ENCODE measurements at places on chromosomes 12 and 14. TPM values are rescaled to one million over a fixed set of nuclear protein-coding genes. Genes with fewer than 3 reads are reported as not detected.

Gene LRP1-AS
- total RNA-seq = not detected

Gene UNC79
- 0.08 TPM for total RNA-seq

Gene FOXN4
- not detected for total RNA-seq

DNA sequence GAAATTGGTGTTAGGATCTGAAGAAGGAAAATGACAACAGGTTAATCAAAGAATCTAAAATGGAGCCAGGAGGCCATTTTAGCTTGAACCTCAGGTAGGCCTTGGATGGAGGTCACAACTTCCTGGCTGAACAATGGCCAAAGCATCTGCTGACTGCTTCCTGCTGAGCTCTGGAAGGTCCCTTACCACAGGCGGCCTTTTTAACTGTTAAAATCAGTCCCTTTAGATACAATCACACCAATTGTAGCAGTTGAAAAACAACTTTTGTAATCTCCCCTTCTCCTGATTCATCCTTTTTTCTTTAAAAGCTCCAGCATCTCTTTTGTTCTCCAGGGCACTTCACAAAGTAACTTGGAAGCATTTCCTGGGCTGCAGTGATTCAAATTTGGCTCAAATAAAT, 388.8 kb downstream of the PDZRN4 start:
- no peak for DNase-seq
- H3K4me1 ChIP-seq = no peaks in the 10 kb centered on the region
- H3K36me3 ChIP-seq = no peaks in the 10 kb centered on the region
- no peak overlapping the region for H3K4me3 ChIP-seq
- H3K27me3 ChIP-seq = no peaks in the 10 kb centered on the region

DNA sequence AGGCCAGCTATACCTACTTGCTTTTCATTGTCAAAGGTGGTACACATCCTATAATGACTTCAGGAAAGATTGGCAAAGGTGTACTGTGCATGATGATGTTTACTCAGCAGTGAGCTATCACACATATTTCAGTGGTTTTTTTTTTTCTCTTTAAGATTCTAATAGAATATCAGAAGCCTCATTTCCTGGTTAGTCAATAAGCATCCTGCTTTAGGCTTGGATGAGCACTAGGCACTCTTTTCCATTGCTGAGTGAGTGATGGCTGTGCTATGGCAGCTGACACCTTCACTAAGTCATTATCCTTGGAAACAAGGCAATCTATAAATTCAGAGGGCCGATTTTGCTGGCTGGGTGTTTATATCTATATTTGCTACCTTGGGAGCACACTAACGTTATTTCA, 161.1 kb upstream of the RASSF8 start:
- H3K27me3 ChIP-seq = no peaks in the 10 kb centered on the region
- H3K4me1 ChIP-seq = peaks cover 20% of the 10 kb centered on the region
- DNase-seq = no peak
- H3K36me3 ChIP-seq = peaks cover 3% of the 10 kb centered on the region
- H3K27ac ChIP-seq = no peak overlapping the region

GRCh38 chr12:90090929-90091651, 382.5 kb upstream of the ATP2B1 start:
- no peak for DNase-seq
- H3K4me1 ChIP-seq = peaks cover 18% of the 10 kb centered on the region
- H3K4me3 ChIP-seq = no peak overlapping the region
- H3K36me3 ChIP-seq = no peaks in the 10 kb centered on the region

GRCh38 chr14:75277815-75278421, 710 bp upstream of the FOS start:
- peaks cover 22% of the 10 kb centered on the region for H3K36me3 ChIP-seq
- no peak for DNase-seq
- H3K27ac ChIP-seq = peak overlapping the region; percentile 99

GRCh38 chr14:61753631-61754030, 8.6 kb upstream of the SNAPC1 start:
- H3K27me3 ChIP-seq = no peaks in the 10 kb centered on the region
- H3K4me3 ChIP-seq = no peak overlapping the region
- peaks cover 26% of the 10 kb centered on the region for H3K36me3 ChIP-seq
- H3K4me1 ChIP-seq = peaks cover 48% of the 10 kb centered on the region
- no peak for DNase-seq

DNA sequence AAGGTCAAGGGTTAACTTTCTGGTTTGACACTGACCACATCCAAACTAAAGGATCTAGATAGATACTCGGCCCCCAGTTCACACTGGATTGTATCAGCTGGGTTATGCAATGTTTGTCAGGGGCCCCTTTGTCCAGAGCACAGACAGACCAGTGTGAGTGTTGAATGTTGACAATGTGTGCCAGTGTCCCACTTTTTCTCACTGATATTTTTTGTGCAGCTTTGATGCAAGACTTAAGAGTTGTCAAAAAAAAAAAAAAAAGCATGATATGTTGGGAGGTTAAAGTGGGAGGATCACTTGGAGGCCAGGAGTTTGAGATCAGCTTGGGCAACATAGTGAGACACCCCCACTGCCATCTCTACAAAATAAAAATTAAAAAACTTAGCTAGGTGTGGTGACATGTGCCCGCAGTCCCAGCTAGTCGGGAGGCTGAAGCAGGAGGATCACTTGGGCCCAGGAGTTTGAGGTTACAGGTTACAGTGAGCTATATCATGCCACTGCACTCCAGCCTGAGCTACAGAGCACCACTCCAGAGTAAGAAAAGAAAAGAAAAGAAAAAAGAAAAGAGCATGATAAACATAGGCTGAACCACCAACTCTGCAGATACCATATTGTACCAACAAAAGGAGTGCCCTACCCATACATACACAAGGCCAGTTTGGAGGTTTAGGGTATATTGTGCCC, 97.5 kb downstream of the LGR5 start:
- no peak for DNase-seq
- H3K27me3 ChIP-seq = no peaks in the 10 kb centered on the region
- no peak overlapping the region for H3K27ac ChIP-seq
- H3K4me1 ChIP-seq = peaks cover 17% of the 10 kb centered on the region

DNA sequence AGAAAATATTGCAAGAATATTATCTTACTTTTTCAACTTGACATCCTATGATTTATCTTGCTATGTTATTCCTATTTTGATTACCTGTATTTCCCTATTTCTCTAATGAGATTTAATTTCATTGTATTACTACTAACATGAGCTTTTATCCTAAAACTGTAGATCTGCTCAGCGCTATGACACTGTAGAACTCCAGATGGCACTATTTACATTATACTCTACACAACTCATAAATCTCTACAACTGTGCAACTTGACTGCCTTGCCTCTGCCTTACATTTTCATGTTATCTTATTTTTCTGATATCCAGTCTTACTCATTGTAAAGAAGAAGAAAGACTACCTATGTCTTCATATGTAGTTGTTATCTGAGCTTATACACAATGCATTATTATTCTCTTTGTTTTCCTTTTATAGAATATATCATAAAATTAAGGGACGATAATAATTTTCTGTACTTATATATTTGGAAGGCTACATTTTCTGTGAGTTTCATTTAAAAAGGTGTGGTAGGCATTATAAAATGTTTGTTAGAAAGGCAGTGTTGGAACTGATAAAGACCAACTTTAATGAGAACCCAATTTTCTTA, 24.1 kb downstream of the NUP37 start:
- no peak overlapping the region for H3K4me3 ChIP-seq
- H3K27me3 ChIP-seq = no peaks in the 10 kb centered on the region
- H3K4me1 ChIP-seq = peaks cover 17% of the 10 kb centered on the region
- H3K27ac ChIP-seq = no peak overlapping the region

DNA sequence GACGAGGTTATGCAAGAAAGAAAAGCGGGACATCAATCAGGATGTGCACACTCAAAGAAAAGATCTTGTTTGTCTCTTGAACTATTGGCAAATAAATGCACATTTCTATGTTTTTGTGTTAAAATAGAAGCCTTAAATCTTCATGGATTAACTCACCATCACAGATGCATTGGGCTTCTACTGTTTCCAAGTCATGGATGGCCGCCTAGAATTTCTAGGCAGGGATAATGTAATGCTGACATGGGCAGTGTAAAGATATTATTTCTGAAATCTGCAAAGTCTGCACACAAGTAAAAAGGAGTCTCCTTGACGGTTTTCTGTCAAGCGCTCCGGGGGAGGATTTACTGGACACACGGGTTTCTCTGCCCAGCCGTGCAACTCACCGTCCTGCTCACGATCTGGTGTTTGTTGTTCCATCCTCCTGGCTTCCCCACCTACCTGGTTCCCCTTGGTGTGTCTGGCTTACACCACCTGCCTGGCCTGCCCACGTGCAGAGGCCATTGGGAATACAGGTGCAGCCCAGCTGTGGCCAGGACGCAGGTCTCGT, 103.3 kb upstream of the FZD10 start:
- H3K4me3 ChIP-seq = no peak overlapping the region
- no peaks in the 10 kb centered on the region for H3K27me3 ChIP-seq
- H3K27ac ChIP-seq = no peak overlapping the region
- H3K4me1 ChIP-seq = no peaks in the 10 kb centered on the region
- no peak for DNase-seq
- no peaks in the 10 kb centered on the region for H3K36me3 ChIP-seq

DNA sequence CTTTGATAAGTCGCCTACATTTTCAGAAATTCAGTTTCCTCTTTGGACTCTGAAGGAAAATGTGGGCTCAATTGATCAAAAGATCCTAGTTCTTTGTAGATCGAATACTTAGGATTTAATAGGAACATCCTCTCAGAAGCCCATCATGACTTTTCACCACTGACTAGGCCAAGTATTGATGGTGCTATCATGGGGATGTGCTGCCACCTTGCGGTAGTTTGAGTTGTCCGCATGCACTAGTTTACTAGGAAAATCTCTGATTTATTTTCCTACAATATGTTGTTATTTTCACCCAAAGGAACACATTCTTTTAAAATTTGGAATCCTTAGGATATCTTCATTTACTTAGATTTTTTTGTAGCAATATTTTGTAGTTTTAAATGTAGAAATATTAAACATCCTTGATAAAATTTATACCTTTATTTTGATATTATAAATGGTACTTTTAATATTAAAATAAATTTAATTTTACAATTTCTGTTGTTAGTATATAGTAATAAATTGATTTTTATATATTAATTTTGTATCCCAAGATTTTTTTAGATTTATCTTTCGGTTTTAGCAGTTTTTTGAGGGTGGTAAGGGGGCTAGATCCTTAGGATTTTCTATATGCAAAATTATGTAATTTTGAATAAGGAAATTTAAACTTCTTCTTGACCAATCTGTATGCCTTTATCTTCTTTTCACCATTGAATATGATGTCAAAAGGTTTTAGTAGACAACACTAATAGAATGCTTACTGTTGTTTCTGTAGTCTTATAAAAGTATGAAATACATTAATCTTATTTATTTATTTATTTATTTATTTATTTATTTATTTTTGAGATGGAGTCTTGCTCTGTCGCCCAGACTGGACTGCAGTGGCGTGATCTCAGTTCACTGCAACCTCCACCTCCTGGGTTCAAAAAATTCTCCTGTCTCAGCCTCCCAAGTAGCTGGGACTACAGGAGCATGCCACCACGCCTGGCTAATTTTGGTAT, 52.9 kb upstream of the OR9K2 start:
- no peak for DNase-seq
- no peaks in the 10 kb centered on the region for H3K4me1 ChIP-seq
- H3K36me3 ChIP-seq = no peaks in the 10 kb centered on the region
- H3K27ac ChIP-seq = no peak overlapping the region
